ENCODE measurements at places on chromosomes 3 and 15. TPM values are rescaled to one million over a fixed set of nuclear protein-coding genes. Genes with fewer than 3 reads are reported as not detected.

The GP5 gene
- under 0.01 TPM for total RNA-seq

GRCh38 chr3:170257145-170257544 is 34.9 kb downstream of the PRKCI start:
- no peak for DNase-seq

- no peak for DNase-seq
These were observed 73.4 kb downstream of the SCN5A start for GRCh38 chr3:38576131-38576525.

GRCh38 chr3:184806567-184807271 is 5.2 kb upstream of the VPS8 start:
- DNase-seq, result no peak

DNA sequence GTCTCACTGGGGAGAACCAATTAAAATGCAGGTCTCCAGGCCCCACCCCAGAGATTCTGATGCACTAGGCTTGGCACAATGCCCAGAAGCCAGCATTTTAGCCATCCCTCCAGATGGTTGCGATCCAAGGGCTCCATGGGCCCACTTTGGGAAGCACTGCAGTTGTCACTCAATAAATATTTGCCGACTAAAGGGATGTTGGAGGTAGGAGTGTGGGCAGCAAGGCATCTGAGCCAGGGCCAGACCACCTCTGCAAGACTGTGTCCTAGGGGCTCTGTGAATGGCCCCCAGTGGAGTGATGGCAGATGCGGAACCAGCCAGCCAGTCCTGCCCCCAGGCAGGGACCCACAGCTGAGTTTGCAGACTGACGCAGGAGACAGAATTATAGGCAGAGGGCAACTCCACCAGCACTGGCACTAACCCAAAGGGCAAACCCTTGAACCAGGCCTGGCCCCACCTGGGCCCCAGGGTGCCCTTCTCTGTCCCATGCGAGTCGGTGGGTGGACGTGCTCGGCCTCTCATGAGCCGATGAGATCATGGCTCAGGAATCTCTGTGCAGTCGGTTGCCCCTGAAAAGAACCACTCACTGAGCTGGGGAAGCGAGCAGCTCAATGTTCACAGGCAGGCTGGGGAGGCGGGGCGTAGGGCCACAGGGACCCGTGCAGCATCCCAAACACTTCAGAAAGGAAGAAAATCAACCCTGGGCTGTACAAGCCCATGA is 49.7 kb downstream of the SEMA5B start:
- no peak for DNase-seq

DNA sequence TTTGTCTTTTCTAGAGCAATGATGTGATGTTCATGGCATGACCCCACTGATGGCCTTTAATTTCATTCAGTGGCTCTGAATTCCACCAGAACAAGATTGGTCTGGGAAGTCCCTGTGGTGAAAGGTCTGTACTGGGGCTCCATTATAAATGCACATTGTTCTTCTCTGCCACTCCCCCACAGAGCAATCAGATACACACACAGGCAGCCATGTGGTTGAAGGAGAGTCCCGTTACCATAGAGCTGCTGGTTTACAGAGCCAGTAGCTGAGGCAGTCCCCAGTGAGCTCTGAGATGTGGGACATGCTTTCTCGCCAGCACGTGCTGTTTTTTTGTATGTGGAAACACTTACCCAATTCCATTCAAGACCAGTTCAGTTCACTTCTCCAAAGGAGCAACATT is 172.7 kb upstream of the TRIM42 start:
- DNase-seq, result no peak

Data from dermis blood vessel endothelial cell (primary cell).